Activated T-cell treated with anti-CD3 and anti-CD28 coated beads, Interleukin-2, amount 50 U/mL, for 24 hours (primary cell): ENCODE measurements at places on chromosomes 12 and 14.

DNA sequence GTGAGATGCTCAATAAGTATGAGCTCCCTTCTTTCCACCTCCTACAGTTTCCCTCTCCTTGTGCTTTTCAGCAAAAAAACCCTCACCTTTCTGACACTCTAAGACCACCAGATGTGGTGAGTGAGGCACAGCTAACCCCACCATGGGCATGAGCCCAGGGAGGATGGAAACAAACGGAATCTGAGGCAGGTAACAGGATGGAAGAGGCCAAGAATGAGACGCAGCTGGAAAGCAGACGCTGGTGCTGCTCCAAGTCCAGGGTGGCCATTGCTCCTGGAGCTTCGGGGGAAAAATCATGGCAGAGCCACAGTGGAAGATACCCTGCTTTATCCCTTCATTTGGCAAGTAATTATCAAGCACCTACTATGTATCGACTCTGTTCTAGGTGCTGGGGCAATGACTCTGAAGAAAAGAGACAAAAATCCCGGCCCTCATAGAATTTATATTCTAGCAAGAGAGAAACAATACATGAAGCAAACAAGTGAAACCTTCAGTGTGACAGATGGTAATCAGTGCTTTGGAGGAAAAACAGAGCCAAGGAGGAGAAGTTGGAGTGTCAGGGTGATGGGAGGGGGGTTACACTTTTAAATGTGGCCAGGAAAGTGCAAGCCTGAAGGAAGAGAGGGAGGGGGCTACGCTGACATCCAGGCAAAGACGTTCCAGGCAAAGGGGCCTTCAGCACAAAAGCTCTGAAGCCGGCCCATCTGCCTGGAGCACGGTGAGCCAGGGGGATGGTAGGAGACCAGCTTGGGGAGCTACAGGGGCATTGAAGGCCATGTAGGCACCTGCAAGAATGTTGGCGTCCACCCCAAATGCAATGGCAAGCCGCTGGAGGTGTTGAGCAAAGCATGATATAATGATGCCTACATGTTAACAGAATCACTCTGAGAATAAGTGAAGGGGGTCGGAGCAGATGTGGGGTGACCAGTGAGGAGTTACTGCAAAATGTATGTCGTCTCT, 154.2 kb downstream of the DPF3 start:
- no peaks in the 10 kb centered on the region for H3K36me3 ChIP-seq
- no peak overlapping the region for H3K27ac ChIP-seq
- no peaks in the 10 kb centered on the region for H3K27me3 ChIP-seq
- H3K4me1 ChIP-seq: no peaks in the 10 kb centered on the region
- no peak overlapping the region for H3K4me3 ChIP-seq

DNA sequence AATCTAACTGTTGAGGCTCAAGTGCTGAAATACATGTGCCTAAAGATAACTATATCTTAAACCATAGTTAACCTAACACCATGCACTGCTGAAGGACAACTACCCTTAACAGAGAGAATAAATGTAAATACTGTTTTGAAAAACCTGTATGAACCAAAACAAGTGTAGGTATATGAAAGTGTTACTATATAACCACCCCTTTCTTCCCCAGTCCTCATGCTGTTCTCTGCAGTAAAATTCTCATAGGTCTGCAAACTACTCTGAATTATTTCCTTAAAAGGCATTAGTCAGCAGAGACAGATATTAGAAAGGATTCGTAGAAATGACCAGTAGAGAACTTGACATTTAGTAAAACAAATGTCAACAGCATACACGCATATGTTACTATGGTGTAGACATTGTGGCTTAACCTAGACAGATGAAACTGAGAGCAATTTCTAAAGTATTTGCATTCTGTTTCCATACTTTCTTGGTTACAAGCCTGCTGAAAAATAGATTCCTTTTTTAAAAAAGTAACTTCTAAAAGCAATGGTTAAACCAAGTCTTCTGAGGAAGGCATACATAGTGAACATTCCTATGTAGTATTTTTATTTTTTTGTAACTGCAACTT, 13.9 kb downstream of the CSRP2 start:
- no peaks in the 10 kb centered on the region for H3K4me1 ChIP-seq
- H3K4me3 ChIP-seq: no peak overlapping the region
- no peaks in the 10 kb centered on the region for H3K36me3 ChIP-seq
- H3K27ac ChIP-seq: no peak overlapping the region
- no peak for DNase-seq
- H3K27me3 ChIP-seq: peaks cover 19% of the 10 kb centered on the region

DNA sequence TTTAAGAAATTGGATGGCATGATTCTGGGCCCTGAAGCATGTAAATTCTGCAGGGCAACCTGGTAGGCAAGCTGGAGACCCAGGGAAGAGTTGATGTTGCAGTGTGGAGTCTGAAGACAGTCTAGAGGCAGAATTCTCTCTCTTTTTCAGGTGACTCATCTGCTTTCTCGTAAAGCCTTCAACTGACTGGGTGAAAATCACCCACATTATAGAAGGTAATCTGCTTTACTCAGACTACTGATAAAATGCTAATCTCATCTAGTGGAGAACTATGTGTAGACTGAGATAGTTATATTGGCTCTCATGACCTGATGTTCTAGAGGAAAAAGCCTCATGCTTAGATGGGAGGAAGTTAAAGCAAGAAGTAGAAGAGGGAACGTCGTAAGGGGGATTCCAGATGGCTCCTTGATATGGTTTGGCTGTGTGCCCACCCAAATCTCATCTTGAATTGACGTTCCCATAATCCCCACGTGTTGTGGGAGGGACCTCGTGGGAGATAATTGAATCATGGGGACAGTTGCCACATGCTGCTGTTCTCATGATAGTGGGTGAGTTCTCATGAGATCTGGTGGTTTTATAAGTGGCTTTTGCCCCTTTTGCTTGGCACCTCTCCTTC, 723.8 kb downstream of the BCL11B start:
- H3K4me3 ChIP-seq: peak overlapping the region; percentile 18
- peaks cover 24% of the 10 kb centered on the region for H3K4me1 ChIP-seq
- DNase-seq: peak; percentile 57
- H3K36me3 ChIP-seq: peaks cover 2% of the 10 kb centered on the region
- peak overlapping the region; percentile 90 for H3K27ac ChIP-seq

- H3K4me3 ChIP-seq: peak overlapping the region; percentile 91
- H3K36me3 ChIP-seq: peaks cover 12% of the 10 kb centered on the region
- no peak for DNase-seq
- H3K27me3 ChIP-seq: no peaks in the 10 kb centered on the region
- peak overlapping the region; percentile 95 for H3K27ac ChIP-seq
- peaks cover 56% of the 10 kb centered on the region for H3K4me1 ChIP-seq
Measured at GRCh38 chr14:93332397-93332852, 411 bp downstream of the BTBD7 start.

DNA sequence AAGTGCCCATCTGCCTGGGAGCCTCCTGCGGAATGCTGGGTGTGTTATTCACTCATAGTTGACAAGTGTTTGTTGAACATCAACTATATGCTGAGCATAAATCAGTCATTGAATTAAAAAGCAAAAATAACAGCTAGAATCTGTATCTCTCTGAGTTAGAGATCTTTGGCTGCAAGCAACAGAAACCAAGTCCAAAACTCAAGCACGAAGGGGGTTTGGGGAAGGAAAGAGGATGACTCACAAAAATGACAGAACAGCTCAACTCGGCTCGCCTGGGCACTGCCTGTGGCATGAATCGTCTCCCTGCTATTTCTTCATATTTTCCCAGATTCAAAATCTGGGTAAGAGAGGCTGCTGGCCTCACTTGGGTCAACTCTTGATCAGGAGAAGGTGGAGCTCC, 72.6 kb upstream of the NCOR2 start:
- no peak for DNase-seq
- H3K27me3 ChIP-seq: peaks cover 9% of the 10 kb centered on the region
- H3K4me3 ChIP-seq: no peak overlapping the region

DNA sequence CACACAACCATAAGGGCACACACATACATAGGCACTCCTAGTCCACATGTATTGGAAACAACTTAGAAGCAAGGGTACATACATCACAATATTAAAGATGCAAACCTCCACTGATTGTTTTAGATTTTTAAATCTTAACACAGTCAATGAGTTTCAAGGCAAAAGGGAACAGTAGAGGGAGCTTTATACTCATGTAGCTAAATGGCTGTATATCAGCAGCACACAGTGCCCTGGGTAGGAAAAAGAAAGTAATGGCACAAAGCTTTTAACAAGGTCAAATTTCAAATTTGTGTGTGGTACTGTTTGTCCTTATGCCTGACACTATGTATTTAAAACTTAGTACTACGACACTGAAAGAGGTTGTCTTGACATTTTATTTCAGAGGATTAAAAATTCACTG, 262.0 kb downstream of the MED13L start:
- H3K4me3 ChIP-seq: no peak overlapping the region
- no peak for DNase-seq
- H3K27ac ChIP-seq: peak overlapping the region; percentile 65
- H3K4me1 ChIP-seq: peaks cover 3% of the 10 kb centered on the region
- H3K27me3 ChIP-seq: no peaks in the 10 kb centered on the region

GRCh38 chr14:47490353-47490752, 185.1 kb downstream of the MDGA2 start:
- no peak overlapping the region for H3K27ac ChIP-seq
- H3K27me3 ChIP-seq: no peaks in the 10 kb centered on the region
- no peaks in the 10 kb centered on the region for H3K36me3 ChIP-seq
- H3K4me1 ChIP-seq: no peaks in the 10 kb centered on the region

DNA sequence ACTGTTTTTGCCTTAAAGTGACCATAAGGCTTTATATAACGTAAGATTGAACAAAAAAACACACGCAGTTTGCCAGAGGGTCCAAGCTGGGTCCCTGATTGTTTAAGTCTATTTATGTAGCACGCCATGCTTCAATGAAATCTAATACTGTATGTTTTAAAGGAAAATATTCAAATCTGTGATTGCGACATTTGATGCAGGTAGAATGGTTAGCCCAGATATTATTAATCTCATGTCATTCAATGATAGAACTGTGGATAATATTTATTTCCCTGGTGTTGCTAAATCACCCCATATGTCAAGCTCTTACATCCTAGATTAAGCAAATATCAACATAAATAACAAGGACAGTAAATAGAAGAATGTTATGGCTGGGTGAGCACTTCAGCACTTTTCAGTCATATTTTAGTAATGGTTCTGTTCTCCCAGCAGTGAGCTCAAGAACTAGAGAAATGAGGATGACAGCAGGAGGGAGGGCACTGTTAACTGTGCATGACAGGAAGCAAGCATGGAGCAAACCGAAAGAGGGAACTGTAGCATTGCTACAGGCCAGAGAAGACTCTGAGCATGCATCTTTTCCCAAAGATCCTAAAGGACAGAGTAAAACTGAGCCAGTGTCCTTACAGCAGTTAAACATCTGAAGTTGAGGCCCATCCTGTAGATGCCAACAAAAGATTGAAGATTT, 465.7 kb upstream of the MGAT4C start:
- DNase-seq: no peak
- no peaks in the 10 kb centered on the region for H3K4me1 ChIP-seq
- no peak overlapping the region for H3K27ac ChIP-seq
- no peak overlapping the region for H3K4me3 ChIP-seq

DNA sequence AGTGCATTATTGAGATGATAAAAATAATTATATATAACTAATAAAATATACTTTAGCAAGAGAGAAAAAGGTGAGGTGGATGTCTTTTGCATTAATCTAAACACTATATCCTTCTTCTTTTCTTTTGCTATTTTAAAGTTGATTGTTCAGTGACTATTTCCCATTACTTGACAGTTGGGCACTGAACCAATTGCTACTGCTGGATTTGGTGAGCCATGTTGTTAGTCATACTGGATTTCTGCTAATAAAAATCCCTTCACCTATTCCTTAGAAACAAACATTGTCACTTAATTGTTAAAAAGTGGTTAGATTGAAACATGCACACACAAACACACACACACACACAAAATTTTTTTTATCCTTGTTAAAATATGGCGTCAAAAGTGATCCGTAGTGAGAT, 251.6 kb upstream of the ALG10 start:
- H3K4me3 ChIP-seq: no peak overlapping the region
- DNase-seq: no peak
- no peaks in the 10 kb centered on the region for H3K4me1 ChIP-seq
- H3K27ac ChIP-seq: no peak overlapping the region

DNA sequence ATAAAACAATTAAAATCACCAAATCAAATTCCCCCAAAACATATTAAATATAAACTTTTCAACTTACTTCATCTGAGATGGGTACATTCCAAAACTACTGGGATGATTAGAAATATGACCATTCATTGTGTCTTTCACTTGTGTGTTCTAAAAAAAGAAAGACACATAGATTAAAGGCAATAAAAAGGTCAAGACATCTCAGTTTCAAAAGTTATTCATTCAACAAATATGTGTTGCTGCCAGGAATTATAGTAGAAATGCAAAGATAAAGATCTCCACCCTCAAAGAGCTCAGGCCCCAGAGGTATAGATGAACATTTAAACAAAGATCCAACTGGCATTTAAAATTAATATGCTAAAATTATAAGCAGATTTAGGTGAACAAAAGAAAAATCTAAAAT, 106.4 kb downstream of the EPS8 start:
- H3K36me3 ChIP-seq: no peaks in the 10 kb centered on the region
- H3K4me3 ChIP-seq: no peak overlapping the region
- DNase-seq: no peak
- peaks cover 4% of the 10 kb centered on the region for H3K27me3 ChIP-seq

DNA sequence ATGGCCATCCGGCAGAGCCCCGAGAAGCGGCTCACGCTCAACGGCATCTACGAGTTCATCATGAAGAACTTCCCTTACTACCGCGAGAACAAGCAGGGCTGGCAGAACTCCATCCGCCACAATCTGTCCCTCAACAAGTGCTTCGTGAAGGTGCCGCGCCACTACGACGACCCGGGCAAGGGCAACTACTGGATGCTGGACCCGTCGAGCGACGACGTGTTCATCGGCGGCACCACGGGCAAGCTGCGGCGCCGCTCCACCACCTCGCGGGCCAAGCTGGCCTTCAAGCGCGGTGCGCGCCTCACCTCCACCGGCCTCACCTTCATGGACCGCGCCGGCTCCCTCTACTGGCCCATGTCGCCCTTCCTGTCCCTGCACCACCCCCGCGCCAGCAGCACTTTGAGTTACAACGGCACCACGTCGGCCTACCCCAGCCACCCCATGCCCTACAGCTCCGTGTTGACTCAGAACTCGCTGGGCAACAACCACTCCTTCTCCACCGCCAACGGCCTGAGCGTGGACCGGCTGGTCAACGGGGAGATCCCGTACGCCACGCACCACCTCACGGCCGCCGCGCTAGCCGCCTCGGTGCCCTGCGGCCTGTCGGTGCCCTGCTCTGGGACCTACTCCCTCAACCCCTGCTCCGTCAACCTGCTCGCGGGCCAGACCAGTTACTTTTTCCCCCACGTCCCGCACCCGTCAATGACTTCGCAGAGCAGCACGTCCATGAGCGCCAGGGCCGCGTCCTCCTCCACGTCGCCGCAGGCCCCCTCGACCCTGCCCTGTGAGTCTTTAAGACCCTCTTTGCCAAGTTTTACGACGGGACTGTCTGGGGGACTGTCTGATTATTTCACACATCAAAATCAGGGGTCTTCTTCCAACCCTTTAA, 1.5 kb downstream of the FOXG1 start:
- peak overlapping the region; percentile 68 for H3K27ac ChIP-seq
- DNase-seq: no peak
- H3K27me3 ChIP-seq: peaks cover 66% of the 10 kb centered on the region

GRCh38 chr12:132285991-132286681, 43.3 kb downstream of the GALNT9 start:
- no peak overlapping the region for H3K27ac ChIP-seq
- H3K27me3 ChIP-seq: peaks cover 36% of the 10 kb centered on the region
- DNase-seq: no peak
- H3K4me3 ChIP-seq: no peak overlapping the region
- H3K36me3 ChIP-seq: no peaks in the 10 kb centered on the region

- no peaks in the 10 kb centered on the region for H3K36me3 ChIP-seq
- no peaks in the 10 kb centered on the region for H3K27me3 ChIP-seq
- no peak for DNase-seq
- H3K27ac ChIP-seq: no peak overlapping the region
Measured at GRCh38 chr12:84696281-84696680, 216.3 kb downstream of the SLC6A15 start.

GRCh38 chr12:107091381-107091780, 2.0 kb downstream of the CRY1 start:
- H3K36me3 ChIP-seq: peaks cover 17% of the 10 kb centered on the region
- DNase-seq: no peak
- H3K4me1 ChIP-seq: peaks cover 27% of the 10 kb centered on the region
